ENCODE measurements at places on chromosomes 1 and 21.
A peak's percentile ranks its signal among the peaks of the same experiment; 100 is the strongest.

GRCh38 chr1:14570514-14570913 is 28.0 kb upstream of the KAZN start:
- DNase-seq: no peak

DNA sequence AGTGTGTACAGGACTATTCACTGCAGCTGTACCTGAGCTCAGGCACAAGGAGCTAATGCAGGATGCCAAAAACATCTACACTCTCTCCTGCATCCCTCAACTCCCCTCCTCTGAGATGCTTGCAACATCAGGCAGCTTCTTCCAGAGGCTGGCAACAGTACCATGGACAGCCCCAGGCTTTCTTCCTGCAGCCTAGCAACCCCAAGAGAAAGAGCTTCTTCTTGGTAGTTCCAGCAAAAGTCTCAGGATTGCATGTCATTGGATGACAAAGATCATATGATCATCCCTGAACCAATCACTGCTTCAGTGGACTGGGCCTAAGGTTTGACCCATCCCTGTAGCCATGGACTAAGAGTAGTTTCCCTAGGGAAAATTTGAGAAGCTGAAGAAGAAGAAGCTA is 46.7 kb downstream of the CAMK2N1 start:
- peak; percentile 59 for DNase-seq

DNA sequence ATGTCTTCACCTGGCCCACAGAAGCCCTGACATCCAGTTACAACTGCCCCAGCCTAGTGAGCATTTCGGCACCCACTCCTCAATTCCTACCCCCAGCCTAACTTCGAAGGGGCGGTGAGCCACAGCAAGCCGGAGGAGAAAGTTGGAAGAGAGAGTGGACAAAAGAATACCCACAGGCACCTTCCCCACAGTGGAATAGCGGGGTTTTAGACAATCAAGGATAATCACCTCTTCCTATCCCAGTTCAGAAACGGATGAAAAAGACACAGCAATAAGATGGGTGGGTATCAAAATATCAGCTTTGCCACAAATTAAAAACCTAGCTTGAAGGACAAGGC is 1.3 kb upstream of the LSS start:
- no peak for DNase-seq

- no peak for DNase-seq
Measured at GRCh38 chr1:156712626-156713025, 7.2 kb upstream of the CRABP2 start.

- DNase-seq: peak; percentile 57
Measured at GRCh38 chr1:85134583-85135391, 66.0 kb downstream of the SYDE2 start.

DNA sequence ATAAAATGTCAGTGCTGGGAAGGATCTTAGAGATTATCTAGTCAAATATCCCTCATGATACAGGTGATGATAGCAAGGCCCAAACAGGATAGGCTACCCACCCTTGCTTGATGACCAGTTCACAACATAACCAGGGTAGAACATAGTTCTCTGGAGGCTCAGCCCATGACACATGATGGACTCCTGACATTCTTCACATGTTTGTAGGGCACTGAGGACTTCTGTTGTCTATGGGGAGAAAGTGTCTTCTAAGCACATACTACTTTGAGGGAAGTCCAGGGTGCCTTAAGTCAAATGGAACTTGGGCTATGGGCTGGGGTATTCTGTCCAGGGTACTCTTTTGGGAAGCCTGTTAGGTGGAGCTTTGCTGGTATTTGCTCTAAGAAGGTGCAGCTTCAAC is 148.9 kb downstream of the GLUL start:
- no peak for DNase-seq

GRCh38 chr1:81574408-81574807 is 226.3 kb upstream of the ADGRL2 start:
- DNase-seq: no peak

GRCh38 chr1:37167479-37167878 is 133.2 kb upstream of the GRIK3 start:
- no peak for DNase-seq

DNA sequence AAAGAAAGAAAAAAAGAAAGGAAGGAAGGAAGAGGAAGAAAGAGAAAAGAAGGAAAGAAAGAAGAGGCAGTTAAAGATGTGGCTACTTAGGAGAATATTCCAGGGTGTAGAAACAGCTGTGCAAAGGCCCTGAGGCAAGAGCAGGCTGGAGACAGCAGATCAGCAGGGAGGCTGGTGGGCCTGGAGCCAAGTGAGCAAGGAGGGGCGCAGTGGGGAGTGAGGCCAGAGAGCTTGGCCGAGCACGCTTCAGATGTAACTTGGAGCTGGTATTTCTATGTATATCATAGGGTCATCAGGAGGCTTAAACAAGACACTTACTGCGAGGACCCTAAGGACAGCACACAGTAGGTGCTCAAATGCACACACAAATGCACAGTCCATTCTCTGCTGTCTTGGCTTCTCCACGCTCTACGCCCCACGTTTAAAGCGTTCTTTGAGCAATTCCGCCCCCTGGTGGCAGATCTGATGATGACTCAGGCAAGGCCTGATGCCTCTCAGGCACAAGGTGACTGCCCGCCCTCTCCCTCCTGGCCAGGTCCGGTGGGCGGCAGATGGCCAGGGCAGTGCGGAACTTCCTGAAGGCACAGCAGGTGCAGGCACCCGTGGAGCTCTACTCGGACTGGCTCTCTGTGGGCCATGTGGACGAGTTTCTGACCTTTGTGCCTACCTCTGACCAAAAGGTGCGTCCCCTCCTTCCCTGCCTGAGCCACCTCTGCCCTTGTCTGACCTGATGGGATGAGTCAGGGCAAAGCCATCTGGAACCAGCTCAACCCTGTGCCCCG is 11.9 kb upstream of the PADI3 start:
- DNase-seq: peak; percentile 87

- no peak for DNase-seq
Measured at GRCh38 chr1:32783851-32784250, 33.3 kb downstream of the YARS1 start.

DNA sequence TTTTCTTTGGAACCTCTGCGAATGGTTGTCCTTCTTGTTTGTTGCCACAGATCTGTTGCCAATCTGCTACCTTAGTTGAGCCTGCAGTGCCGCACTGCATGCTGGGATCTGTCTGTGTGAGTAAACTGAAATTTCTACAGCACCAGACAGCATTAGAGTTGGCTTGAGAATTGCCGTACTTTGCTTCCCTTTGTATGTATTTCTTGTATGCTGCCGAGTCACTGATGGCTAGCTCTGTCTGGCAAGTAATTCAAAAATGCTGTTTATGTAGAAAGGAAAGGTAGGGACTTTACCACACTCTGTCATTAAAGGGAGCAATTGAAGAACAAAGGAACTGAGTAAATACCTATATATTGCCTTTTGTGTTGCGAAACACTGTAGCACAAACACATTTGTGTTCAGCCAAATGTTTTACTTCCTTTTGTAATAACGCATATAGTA is 857.4 kb downstream of the USP25 start:
- DNase-seq: peak; percentile 87

DNA sequence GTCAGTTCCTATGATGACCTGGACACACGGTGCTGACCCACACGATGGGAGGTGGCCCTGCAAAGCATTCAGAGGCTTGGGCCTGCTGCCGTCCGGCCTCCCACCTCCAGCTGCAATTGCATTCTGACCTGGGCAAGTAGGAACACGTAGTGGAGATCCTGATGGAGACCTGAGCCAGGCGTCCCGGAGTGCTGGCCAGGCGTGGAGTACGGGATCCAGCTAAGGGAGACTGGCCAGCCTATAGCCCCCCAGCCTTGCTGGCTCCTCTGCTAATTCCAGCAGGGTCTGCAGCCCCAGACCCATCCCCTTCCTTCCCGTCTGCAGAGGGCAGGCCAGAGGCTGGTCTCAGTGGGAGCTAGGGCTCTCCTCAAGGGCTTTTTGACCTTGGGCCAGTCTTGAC is 11.2 kb downstream of the CD46 start:
- DNase-seq: no peak

- peak; percentile 46 for DNase-seq
Measured at GRCh38 chr1:5847013-5847659, 145.1 kb downstream of the NPHP4 start.

GRCh38 chr1:99673315-99673714 is 27.4 kb downstream of the PALMD start:
- DNase-seq: no peak

GRCh38 chr1:231757101-231757404 is 130.5 kb downstream of the DISC1 start:
- no peak for DNase-seq

DNA sequence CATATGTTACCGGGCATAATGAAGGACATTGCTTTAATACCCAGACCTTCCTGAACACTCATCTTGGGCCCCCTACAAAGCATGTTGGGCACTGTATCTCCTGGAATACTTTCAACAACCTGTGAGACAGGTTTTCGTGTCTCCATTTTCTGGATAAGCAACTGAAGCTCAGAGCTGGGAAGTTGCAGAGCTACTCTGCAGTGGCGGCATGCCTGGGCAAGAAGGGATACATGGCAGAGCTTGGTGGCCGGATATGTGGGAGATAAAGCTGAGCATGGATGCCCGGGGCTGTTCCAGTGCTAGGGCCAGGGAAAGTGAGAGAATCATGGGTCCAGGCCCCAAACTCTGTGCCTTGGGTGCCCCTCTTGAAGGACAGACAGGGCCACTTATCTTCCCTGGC is 71.6 kb upstream of the KCND3 start:
- no peak for DNase-seq

- no peak for DNase-seq
Measured at GRCh38 chr1:20373286-20373685, 82.6 kb downstream of the VWA5B1 start.

DNA sequence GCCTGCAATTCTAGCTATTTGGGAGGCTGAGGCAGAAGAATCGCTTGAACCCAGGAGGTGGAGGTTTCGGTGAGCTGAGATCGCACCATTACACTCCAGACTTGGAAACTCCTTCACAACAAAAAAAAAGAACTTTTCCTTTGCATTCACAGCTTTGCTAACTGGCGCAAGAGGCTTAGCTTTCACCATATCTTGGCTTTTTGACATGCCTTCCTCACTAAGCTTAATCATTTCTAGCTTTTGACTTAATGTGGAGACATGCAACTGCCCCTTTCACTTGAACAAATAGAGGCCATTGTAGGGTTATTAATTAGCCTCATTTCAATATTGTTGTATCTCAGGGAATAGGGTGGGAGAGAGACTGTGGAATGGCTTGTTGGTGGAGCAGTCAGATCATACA is 8.7 kb downstream of the KPNA6 start:
- peak; percentile 40 for DNase-seq

- peak; percentile 19 for DNase-seq
Measured at GRCh38 chr1:30744060-30744756, 13.4 kb downstream of the LAPTM5 start.

GRCh38 chr1:73910466-73910865 is 287.5 kb downstream of the LRRIQ3 start:
- no peak for DNase-seq

GRCh38 chr1:87089070-87089736 is 174.8 kb downstream of the HS2ST1 start:
- no peak for DNase-seq

DNA sequence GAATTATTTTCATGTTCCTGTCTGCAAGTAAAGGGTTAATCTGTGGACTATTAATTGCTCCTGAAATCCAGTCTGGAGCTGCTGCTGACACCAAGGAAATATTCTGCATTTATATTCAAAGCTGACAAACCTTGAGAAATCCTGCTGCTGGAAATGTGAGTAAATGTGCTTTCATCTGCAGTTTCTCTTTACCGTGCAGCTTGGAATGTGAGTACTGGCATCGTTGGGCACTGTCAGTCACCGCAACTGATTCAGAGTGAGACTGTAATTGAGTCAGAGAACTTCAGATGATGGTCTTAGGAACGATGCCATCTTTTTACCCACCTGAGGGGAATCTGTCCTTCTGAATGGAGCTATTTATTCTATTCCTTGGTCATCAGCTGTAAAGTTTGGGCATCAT is 420.6 kb downstream of the SIPA1L2 start:
- DNase-seq: no peak

DNA sequence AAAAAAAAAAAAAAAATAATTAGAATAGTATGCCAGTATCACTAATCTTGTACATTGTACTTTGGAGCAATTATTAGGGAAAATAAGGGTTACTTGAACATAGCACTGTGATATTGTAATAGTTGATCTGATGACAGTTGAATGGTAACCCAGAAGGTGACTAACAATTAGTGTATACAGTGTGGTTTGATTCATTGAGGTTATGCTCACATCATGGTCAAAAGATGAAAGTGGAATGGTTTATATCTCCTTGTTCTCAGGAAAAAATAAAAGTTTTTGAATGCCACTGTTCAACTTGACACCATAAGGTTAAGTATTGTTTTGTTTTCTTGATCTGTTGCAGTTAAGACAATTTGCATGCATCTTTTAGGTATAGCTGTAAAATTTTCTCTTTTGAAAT is 87.0 kb downstream of the GPR52 start:
- DNase-seq: no peak

DNA sequence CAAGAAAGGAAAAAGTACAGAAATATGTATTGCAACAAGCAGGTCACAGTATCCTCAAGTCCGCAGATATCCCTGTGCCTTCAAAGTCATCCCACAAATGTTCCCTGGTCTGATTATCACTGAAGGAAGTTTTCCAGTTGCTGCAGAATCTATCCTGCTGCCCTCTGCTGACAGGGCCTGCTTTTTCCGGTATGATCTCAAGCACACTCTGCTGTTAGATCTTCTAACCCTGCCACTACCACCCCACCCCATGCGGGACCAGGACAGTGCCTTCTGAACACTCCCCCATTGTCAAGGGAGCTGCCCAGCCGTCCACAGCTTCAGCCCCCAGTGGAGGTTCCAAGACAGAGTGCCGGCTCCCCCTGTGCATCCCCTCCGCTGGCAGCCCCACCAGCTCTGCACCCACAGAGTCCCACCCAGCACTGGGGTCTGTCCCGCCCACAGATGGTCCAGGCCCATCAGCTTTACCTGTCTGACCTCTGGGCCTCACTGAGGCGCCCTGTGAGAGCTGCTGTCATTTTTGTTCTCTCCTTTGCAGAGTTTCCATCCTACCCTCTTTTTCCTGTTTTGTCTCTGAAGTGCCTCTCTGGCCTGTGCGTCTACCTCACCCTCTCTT is 27.9 kb downstream of the FAM163A start:
- DNase-seq: peak; percentile 24

DNA sequence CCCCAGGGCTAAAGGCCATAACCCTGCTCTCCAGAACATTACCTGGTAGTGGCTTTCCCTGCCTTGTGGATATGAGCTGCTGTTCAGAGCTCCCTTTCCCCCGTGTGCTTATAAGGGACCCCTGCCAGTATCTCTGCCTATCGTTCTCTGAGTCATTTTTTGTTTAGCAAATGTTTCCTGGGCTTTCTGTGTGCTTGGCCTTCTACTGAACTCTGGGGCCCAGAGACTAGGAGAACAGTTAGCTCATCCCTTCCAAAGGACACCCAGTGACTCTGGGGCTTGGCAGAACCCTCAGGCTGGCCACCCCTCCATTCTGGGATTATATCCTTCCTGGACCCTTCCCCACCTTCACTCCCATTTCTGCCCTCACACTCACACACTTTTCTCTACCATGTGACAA is 80.8 kb upstream of the POU3F1 start:
- peak; percentile 21 for DNase-seq

GRCh38 chr1:221217029-221217428 is 337.8 kb downstream of the HLX start:
- no peak for DNase-seq

Data from fibroblast of pulmonary artery (primary cell).